ENCODE measurements at places on chromosomes 2 and 18. TPM values are rescaled to one million over a fixed set of nuclear protein-coding genes. Genes with fewer than 3 reads are reported as not detected.

ALLC gene
- not detected for polyA plus RNA-seq

CHPF gene
- polyA plus RNA-seq: 0.32 TPM

ALPG gene
- polyA plus RNA-seq: not detected

STK39 gene
- 1.2 TPM for polyA plus RNA-seq

IL18RAP gene
- polyA plus RNA-seq: not detected

CEBPZ gene
- polyA plus RNA-seq: 11.1 TPM

DNA sequence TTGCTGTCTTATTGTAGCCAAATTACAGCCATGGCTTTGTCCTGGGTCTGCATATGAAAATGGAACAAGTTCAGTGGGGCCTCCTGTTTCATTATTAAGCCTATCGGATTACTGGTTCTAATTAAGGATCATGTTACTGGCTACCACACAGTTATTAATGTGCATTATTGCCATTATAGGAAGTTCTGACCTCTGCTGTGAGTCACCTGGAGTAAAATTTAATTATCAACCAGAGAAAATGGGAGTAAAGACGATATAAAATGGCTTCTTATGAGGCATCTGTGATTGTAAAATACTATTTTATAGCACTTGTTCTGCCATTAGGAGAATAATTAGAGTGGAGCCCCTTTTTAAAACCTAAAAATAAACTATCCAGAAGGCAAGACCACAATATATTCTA, 143.3 kb upstream of the ITGB6 start:
- H3K4me1 ChIP-seq: peaks cover 28% of the 10 kb centered on the region
- H3K4me3 ChIP-seq: no peak overlapping the region
- H3K27me3 ChIP-seq: no peaks in the 10 kb centered on the region
- no peak for DNase-seq
- no peak overlapping the region for H3K27ac ChIP-seq
- H3K36me3 ChIP-seq: peaks cover 9% of the 10 kb centered on the region

DNA sequence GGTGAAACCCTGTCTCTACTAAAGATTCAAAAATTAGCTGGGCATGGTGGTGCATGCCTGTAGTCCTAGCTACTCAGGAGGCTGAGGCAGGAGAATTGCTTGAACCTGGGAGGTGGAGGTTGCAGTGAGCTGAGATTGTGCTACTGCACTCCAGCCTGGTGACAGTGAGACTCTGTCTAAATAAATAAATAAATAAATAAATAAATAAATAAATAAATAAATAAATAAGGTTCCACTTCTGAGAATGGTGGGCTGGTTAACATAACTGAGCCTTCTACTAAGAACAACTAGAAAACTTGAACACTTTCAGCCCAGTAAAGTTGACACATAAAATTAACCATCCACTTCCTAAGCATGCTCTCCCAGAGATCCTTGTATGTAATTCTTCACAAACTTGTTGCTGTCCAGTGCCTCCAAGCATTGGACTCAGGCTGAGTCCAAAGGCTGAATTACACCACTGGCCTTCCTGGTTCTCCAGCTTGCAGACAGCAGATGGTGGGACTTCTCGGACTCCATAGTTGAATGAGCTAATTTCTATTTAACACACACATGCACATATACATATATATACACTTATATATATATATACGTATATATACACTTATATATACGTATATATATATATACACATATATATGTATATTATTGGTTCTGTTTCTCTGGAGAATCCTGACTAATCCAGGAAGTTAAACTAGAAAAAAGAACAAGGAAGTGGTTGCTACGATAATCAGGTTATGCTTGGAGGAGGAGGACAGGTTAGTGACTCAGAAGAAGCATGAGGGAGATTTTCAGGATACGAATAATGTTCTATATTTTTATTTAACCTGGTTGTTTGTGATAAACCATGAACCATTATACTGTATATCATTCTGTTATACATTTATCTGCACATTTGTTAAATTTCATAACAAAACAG, 348.8 kb downstream of the METTL4 start:
- H3K4me1 ChIP-seq: no peaks in the 10 kb centered on the region
- H3K27me3 ChIP-seq: no peaks in the 10 kb centered on the region
- no peak for DNase-seq
- H3K4me3 ChIP-seq: no peak overlapping the region

DNA sequence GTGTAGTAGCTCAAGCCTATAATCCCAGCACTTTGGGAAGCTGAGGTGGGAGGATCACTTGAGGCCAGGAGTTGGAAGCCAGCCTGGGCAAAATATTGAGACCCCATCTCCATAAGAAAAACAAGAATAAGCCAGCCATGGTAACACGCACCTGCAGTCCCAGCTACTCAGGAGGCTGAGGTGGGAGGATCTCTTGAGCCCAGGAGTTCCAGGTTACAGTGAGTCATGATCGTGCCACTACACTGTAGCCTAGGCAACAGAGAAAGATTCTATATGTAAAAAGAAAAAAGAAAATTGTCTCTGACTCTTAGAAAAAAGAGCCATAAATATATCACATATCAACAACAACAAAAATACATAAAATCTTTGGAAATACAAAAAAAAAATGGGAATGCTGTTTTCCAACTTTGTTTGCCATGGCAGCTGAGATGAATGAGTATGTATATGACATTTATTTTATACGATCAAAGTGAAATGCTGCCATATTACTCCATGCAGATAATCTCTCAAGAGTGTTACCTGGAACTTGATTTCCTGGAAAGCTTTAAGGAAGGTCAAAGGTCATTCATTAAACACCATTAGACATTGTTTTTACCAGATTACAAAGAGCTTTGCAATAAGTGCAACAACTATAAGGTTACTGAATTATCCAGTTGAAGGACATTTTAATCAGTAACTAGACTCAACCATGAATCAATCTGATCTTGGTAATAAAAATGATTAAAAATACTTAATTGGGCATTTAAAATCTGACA, 19.7 kb upstream of the DAPL1 start:
- H3K27ac ChIP-seq: no peak overlapping the region
- no peaks in the 10 kb centered on the region for H3K4me1 ChIP-seq
- H3K4me3 ChIP-seq: no peak overlapping the region
- H3K36me3 ChIP-seq: no peaks in the 10 kb centered on the region
- H3K27me3 ChIP-seq: no peaks in the 10 kb centered on the region

- no peaks in the 10 kb centered on the region for H3K27me3 ChIP-seq
- H3K4me1 ChIP-seq: peaks cover 25% of the 10 kb centered on the region
- H3K27ac ChIP-seq: no peak overlapping the region
- H3K36me3 ChIP-seq: no peaks in the 10 kb centered on the region
These were observed 2.8 kb upstream of the RMP24 start for GRCh38 chr18:35969676-35970075.

DNA sequence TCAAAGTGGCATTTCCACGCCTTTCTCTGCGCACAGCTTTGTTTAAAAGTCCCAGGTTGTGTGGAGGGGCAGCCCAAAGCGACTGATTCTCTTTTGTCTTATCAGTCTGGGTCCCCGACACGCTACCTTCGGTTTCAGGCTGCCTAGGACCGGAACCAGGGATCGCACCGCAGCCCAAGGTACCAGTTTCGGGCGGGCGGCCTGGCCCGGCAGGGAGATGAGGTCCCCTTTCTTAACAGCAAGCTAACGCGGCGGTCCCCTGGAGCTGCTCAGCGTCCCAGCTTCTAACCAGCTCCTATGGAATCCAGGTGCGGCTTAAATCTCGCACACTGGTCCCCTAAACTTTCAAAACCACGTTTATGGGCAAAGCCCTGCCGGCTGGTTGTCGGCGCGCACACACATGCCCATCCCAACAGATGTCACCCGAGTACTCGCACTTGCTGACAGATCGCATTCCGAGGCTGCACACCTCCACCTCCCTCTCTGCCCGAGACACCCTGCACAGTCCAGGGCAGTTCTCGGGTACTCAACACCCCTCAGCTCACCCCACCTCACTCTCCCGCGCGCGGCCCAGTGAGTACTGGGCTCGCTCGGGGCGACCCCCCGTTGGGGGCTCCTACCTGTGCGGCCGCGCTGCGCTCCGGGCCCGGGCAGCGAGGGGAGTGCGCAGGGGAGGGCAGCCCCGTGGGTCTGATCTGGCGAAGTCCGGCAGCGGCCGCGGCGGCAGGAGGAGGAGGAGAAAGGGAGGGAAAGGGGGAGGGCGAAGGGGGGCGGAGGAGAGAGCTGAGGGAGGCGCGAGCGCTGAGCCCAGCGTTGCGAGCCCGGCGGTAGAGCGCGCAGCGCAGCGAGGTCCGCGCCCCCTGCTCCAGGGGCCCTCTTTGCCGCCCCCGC, at the start of gene EFEMP1:
EFEMP1 (minus strand) TSS at position 692 of the 891 bp plus-strand sequence. CDS start 1,342 bp downstream, outside the sequence.
- peaks cover 48% of the 10 kb centered on the region for H3K27me3 ChIP-seq
- no peak within 1 kb of the TSS for H3K27ac ChIP-seq
- no peaks in the 10 kb centered on the region for H3K4me1 ChIP-seq

GRCh38 chr2:162556996-162557395, 213.1 kb downstream of the GCA start:
- H3K4me3 ChIP-seq: no peak overlapping the region
- H3K4me1 ChIP-seq: no peaks in the 10 kb centered on the region
- no peak overlapping the region for H3K27ac ChIP-seq
- no peaks in the 10 kb centered on the region for H3K27me3 ChIP-seq

GRCh38 chr2:23561088-23561487, 176.1 kb downstream of the KLHL29 start:
- DNase-seq: no peak
- no peaks in the 10 kb centered on the region for H3K27me3 ChIP-seq
- no peak overlapping the region for H3K4me3 ChIP-seq
- no peaks in the 10 kb centered on the region for H3K36me3 ChIP-seq

GRCh38 chr18:11150271-11150615, 874 bp upstream of the PIEZO2 start:
- peaks cover 3% of the 10 kb centered on the region for H3K4me1 ChIP-seq
- H3K27me3 ChIP-seq: peaks cover 54% of the 10 kb centered on the region
- H3K4me3 ChIP-seq: no peak overlapping the region
- DNase-seq: no peak
- no peak overlapping the region for H3K27ac ChIP-seq

DNA sequence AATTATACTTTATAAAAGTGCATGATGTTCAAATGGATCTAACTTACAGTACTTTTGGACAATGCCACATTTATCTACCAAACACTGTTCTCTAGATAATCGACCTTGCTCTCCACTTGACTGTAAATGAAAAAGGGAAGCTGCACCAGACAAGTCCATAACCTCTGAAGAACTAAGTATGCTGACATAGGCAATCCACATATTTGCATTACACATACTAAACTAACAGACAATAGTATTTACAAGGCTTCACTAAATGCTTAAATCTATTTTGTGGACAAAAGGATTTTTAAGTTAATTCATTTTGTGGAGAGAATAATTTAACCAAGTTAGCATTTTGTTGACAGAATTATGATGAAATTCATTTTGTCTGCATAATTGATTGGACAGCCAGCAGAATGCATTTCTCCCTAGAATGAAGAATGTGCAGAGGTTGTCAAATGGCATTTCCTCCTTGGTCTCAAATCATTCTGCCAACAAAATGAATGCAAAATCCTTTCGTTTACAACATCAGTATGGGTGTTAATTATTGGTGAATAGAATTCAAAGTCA, 520.9 kb downstream of the CPS1 start:
- H3K27ac ChIP-seq: no peak overlapping the region
- H3K36me3 ChIP-seq: no peaks in the 10 kb centered on the region
- no peak overlapping the region for H3K4me3 ChIP-seq
- no peaks in the 10 kb centered on the region for H3K27me3 ChIP-seq

DNA sequence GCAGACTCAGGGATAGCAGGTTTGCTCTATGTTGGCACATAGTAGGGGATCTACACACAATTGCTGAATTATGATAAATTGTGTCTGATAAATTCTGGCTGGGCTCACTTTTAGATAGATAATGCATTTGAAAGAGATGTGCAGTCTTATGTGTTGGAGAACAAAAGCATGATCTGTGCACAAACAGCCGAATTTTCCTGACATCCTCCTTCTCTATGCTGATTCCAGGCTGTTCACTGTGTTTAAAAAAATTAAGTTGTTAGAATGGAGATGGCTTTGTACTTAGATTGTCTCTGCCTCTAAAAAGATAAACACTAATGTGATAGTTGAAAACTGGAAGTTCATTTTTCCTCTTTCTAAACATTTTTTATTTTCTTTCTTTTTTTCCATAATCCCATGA, 2.1 kb downstream of the CERS6 start:
- H3K4me1 ChIP-seq: peaks cover 45% of the 10 kb centered on the region
- H3K36me3 ChIP-seq: no peaks in the 10 kb centered on the region
- no peak overlapping the region for H3K27ac ChIP-seq
- no peaks in the 10 kb centered on the region for H3K27me3 ChIP-seq

- H3K4me1 ChIP-seq: peaks cover 14% of the 10 kb centered on the region
- H3K36me3 ChIP-seq: no peaks in the 10 kb centered on the region
- H3K4me3 ChIP-seq: no peak overlapping the region
- DNase-seq: no peak
- H3K27ac ChIP-seq: no peak overlapping the region
- H3K27me3 ChIP-seq: no peaks in the 10 kb centered on the region
These were observed 38.5 kb downstream of the SPRED2 start for GRCh38 chr2:65393743-65394422.
